ENCODE measurements at places on chromosomes 3 and 15. TPM values are rescaled to one million over a fixed set of nuclear protein-coding genes. Genes with fewer than 3 reads are reported as not detected.

DNA sequence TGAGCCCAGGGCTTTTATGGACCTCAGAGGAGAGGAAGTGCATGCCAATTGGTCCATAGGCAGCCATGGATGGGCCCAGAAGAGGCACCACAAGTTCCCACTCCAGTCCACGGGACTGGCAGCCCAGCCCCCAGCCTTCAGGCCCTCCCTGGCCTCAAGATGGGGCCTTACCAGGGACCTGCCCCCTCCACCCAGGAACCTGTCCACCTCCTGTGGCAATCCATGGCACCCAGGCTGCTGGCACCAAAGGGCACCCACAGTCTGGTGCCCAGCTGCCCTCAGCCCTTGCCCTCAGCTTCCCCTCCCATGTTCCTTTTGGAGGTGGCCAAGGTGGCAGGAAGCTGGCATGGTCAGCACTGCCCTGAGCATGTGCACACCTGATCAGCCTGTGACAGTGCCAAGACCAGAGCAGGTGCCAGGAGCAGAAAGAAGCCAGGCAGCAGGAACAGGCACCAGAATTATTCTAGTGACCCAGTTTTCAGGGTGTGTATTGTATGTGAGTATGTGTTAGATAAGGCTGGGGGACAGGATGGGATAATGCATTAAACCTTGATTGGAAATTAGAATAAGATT is 415.0 kb downstream of the NTRK3 start:
- no peak overlapping the region for H3K27ac ChIP-seq
- no peaks in the 10 kb centered on the region for H3K27me3 ChIP-seq
- H3K4me3 ChIP-seq = no peak overlapping the region
- no peaks in the 10 kb centered on the region for H3K36me3 ChIP-seq

DNA sequence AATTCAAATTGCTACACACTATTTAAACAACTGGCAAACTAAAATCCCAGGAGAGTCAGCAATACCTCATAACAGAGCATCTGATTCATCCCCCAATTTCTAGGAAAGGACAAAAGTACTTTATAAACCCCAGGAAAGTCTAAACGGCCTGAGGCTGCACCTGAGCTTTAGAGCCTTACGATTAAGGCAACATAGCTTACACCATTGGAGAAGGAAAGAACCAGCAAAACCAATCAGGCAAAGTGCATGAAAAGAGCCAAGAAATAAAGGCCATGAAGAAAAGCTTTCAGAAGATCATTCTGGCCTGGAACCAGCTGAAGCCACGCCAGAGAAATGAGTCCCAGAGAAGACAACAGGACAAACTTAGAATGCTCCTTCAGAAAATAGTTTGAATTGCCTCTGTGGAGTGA is 48.1 kb downstream of the PTPN9 start:
- no peak overlapping the region for H3K4me3 ChIP-seq
- H3K27ac ChIP-seq = no peak overlapping the region
- H3K4me1 ChIP-seq = peaks cover 13% of the 10 kb centered on the region
- no peaks in the 10 kb centered on the region for H3K27me3 ChIP-seq
- no peak for DNase-seq

GRCh38 chr3:46083956-46084355 is 56.7 kb upstream of the XCR1 start:
- H3K4me1 ChIP-seq = peaks cover under 1% of the 10 kb centered on the region
- no peaks in the 10 kb centered on the region for H3K36me3 ChIP-seq
- H3K27me3 ChIP-seq = no peaks in the 10 kb centered on the region
- H3K4me3 ChIP-seq = no peak overlapping the region
- no peak for DNase-seq
- no peak overlapping the region for H3K27ac ChIP-seq

IGSF11 gene
- total RNA-seq = 0.18 TPM

- no peak overlapping the region for H3K4me3 ChIP-seq
- no peaks in the 10 kb centered on the region for H3K4me1 ChIP-seq
- H3K27ac ChIP-seq = no peak overlapping the region
- peak; percentile 20 for DNase-seq
These were observed 21.3 kb downstream of the VGLL3 start for GRCh38 chr3:86969500-86970189.

- no peaks in the 10 kb centered on the region for H3K27me3 ChIP-seq
- 0 out of 2 replicates have a peak, but pooled peaks cover 6% of the 10 kb centered on the region for H3K4me1 ChIP-seq
- no peak overlapping the region for H3K4me3 ChIP-seq
- H3K36me3 ChIP-seq = no peaks in the 10 kb centered on the region
These were observed 540.6 kb downstream of the NLGN1 start for GRCh38 chr3:173938159-173938558.

GRCh38 chr3:45198264-45199260 is 27.5 kb downstream of the TMEM158 start:
- peaks cover 25% of the 10 kb centered on the region for H3K4me1 ChIP-seq
- no peaks in the 10 kb centered on the region for H3K36me3 ChIP-seq
- H3K4me3 ChIP-seq = no peak overlapping the region
- H3K27me3 ChIP-seq = no peaks in the 10 kb centered on the region

CMTM8 gene
- not detected for total RNA-seq

GJD2 gene
- total RNA-seq = not detected

DNA sequence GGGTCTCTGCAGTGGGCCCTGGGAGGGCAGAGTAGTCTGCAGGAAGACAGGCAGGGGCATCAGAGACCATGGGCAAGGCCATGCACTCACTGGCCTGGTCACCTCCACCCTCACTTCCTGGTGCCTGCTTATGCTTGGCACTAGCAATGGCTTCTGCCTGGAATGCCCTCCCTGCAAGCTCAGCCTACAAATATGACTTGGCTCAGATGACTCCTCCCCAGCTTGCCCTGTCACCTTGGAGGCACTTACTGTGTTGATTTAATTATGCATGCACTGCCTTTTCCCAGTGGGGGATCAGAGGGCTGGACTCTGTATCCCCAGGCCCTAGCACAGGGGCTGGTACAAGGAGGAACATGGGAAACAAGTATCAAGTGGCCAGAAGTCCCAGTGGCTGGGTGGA is 7.8 kb downstream of the C3orf18 start:
- no peaks in the 10 kb centered on the region for H3K27me3 ChIP-seq
- no peak for DNase-seq
- H3K36me3 ChIP-seq = no peaks in the 10 kb centered on the region
- no peak overlapping the region for H3K4me3 ChIP-seq
- no peak overlapping the region for H3K27ac ChIP-seq

ACTRT3 gene
- total RNA-seq = 2.2 TPM

- H3K4me1 ChIP-seq = no peaks in the 10 kb centered on the region
- no peaks in the 10 kb centered on the region for H3K27me3 ChIP-seq
- no peak overlapping the region for H3K4me3 ChIP-seq
- no peak for DNase-seq
- H3K27ac ChIP-seq = no peak overlapping the region
These were observed 53.1 kb downstream of the PHC3 start for GRCh38 chr3:170128259-170128976.

ARL14 gene
- total RNA-seq = not detected

C3orf70 gene
- 0.08 TPM for total RNA-seq

GRCh38 chr3:126665959-126666657 is 11.2 kb upstream of the TXNRD3 start:
- no peak for DNase-seq
- H3K4me3 ChIP-seq = no peak overlapping the region
- no peaks in the 10 kb centered on the region for H3K36me3 ChIP-seq
- H3K4me1 ChIP-seq = peaks cover 4% of the 10 kb centered on the region
- no peak overlapping the region for H3K27ac ChIP-seq
- H3K27me3 ChIP-seq = 0 out of 2 replicates have a peak, but pooled peaks cover 2% of the 10 kb centered on the region

- no peak for DNase-seq
- H3K27ac ChIP-seq = no peak overlapping the region
- no peaks in the 10 kb centered on the region for H3K27me3 ChIP-seq
These were observed 186.6 kb downstream of the SQOR start for GRCh38 chr15:45821390-45821789.

- H3K27me3 ChIP-seq = no peaks in the 10 kb centered on the region
- H3K4me3 ChIP-seq = no peak overlapping the region
- H3K4me1 ChIP-seq = peaks cover 65% of the 10 kb centered on the region
- DNase-seq = no peak
These were observed 16.2 kb downstream of the MRAS start for GRCh38 chr3:138364356-138365252.

TICRR gene
- 8.6 TPM for total RNA-seq

DNA sequence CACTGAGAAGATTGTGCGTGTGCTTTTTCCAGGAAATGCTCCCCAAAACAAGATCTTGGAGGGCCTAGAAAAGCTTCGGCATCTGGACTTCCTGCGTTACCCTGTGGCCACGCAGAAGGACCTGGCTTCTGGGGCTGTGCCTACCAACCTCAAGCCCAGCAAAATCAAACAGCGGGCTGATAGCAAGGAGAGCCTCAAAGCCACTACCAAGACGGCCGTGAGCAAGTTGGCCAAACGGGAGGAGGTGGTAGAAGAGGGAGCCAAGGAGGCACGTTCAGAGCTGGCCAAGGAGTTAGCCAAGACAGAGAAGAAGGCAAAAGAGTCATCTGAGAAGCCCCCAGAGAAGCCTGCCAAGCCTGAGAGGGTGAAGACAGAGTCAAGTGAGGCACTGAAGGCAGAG is 4.8 kb downstream of the MAP1A start:
- H3K4me3 ChIP-seq = no peak overlapping the region
- H3K4me1 ChIP-seq = peaks cover 12% of the 10 kb centered on the region
- H3K27ac ChIP-seq = no peak overlapping the region

- no peaks in the 10 kb centered on the region for H3K27me3 ChIP-seq
- H3K4me3 ChIP-seq = no peak overlapping the region
- H3K36me3 ChIP-seq = peaks cover 10% of the 10 kb centered on the region
- peak; percentile 26 for DNase-seq
These were observed 72.8 kb downstream of the GALK2 start for GRCh38 chr15:49242820-49243219.

- no peaks in the 10 kb centered on the region for H3K27me3 ChIP-seq
- H3K4me3 ChIP-seq = no peak overlapping the region
- no peaks in the 10 kb centered on the region for H3K36me3 ChIP-seq
These were observed 422.6 kb downstream of the FOXP1 start for GRCh38 chr3:71160785-71161546.

ELL3 gene
- total RNA-seq = 2.8 TPM

ADGRG7 gene
- total RNA-seq = not detected

DNA sequence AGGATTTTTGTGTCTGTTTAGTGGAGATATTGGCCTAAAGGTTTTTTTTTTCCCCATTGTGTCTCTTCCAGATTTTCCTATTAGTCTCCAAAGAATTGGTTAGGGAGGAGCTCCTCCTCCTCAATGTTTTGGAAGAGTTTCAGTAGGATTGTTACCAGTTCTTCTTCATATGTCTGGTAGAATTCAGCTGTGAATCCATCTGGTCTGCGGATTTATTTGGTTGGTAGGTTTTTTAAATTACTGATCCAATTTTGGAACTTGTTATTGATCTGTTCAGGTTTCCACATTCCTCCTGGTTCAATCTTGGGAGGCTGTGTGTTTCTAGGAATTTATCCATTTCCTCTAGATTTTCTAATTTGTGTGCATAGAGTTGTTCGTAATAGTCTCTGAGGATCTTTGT is 222.2 kb downstream of the CLSTN2 start:
- DNase-seq = no peak
- H3K27ac ChIP-seq = no peak overlapping the region
- no peaks in the 10 kb centered on the region for H3K4me1 ChIP-seq
- no peaks in the 10 kb centered on the region for H3K27me3 ChIP-seq
- H3K36me3 ChIP-seq = no peaks in the 10 kb centered on the region
- no peak overlapping the region for H3K4me3 ChIP-seq

SLC12A1 gene
- not detected for total RNA-seq

DNA sequence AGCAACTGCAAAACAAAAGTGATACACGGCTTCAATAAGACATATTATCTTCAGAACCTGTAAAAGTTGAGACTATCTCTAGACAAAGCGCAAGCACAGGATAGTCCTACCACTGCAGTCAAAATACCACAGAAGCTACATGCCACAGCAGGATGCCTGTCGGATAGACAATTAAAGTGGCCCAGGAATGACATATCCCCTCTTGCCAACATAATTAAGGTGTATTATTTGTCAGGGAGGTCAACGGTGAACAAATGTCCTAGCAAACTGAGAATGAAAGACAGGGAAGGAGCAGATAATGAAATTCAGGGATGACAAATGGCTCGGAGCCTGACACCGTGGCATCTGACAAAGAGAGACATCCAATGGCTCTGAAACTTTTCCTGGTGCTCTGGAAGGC is 185.7 kb downstream of the MECOM start:
- no peak for DNase-seq
- H3K27me3 ChIP-seq = 0 out of 2 replicates have a peak, but pooled peaks cover 5% of the 10 kb centered on the region
- no peak overlapping the region for H3K4me3 ChIP-seq
- no peak overlapping the region for H3K27ac ChIP-seq

DNA sequence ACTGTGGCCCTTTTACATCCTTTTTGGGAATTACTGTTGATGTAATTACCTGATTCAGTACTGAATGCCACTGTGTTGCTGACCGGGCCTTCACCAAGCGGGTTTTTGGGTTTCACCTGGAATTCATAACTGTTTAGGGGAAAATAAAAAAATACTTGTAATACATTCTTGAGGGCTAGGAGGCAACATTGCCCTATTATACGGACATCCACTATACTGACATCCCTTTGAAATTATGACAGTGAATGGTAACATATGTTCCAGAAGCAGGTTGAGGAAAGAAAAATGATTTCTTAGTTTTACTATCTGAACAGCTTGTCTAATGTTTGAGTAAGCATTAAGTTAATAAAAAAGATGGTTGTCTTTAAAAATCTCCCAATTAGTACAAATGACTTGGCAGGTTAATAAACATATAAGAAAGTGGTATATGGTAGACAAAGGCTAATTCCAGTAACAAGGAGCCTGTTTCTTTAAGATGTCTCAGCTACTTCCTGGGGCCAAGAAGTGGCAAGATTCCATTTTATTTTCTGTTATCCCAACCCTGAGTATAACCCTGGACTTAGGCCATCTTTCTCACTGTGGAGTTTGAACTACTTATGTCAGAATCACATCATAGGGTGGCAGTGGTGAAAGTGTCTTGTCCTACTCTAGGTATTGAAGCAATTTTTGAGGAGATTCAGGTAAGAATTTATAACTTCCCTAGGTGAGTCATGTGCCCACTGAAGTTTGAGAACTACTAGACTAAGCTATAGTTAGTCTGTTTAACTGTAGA is 45.5 kb downstream of the TFG start:
- no peaks in the 10 kb centered on the region for H3K4me1 ChIP-seq
- DNase-seq = no peak
- H3K27me3 ChIP-seq = no peaks in the 10 kb centered on the region
- H3K4me3 ChIP-seq = no peak overlapping the region
- peaks cover 28% of the 10 kb centered on the region for H3K36me3 ChIP-seq

GOLGA6L10 gene
- 0.19 TPM for total RNA-seq

- DNase-seq = no peak
- no peak overlapping the region for H3K4me3 ChIP-seq
- H3K36me3 ChIP-seq = no peaks in the 10 kb centered on the region
- no peak overlapping the region for H3K27ac ChIP-seq
These were observed 141.7 kb downstream of the RPLP1 start for GRCh38 chr15:69593981-69594966.

DNA sequence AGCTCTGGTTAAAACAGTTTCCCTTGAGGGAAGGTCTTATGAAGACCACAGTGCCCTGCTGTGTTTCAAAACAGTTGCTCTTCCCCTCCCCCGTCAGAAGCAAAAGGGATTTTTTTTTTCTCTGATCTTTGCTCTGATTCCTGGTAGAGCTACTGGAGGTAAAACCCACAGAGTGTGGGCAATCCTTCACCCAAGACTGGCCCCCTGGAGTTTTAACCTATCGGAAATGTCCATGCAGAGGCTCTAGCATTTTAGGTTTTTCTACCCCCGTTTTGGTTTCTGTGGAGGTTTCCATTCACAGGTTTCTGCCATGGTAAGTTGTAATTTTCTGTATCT is 27.7 kb downstream of the GRM2 start:
- peaks cover 14% of the 10 kb centered on the region for H3K27me3 ChIP-seq
- H3K27ac ChIP-seq = no peak overlapping the region
- no peaks in the 10 kb centered on the region for H3K36me3 ChIP-seq
- no peaks in the 10 kb centered on the region for H3K4me1 ChIP-seq
- H3K4me3 ChIP-seq = no peak overlapping the region
